ENCODE measurements at places on chromosomes 1 and 21.

- no peak for DNase-seq
Observed at GRCh38 chr1:98025858-98026257, 105.0 kb upstream of the DPYD start.

GRCh38 chr1:203675596-203676347 is 49.1 kb downstream of the ATP2B4 start:
- DNase-seq, result no peak

DNA sequence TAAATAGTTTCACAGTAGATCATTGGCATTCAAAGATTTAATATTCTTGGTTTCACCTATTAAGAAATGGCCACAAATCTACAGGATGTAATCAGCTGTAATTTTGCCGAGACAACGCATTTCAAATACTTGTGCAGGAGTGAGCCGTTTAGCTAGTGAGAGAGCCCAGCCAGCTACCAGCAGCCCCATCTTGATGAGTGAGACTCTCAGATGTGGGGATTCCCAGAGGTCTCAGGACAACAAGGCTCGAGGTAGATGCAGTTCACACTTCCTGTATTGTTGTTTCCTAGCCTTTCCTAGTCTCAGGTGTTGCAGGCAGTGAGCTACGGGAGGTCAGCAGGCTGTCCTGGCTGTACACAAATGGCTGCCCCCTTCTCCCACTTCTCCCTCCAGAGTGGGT is 108.6 kb downstream of the PBX1 start:
- no peak for DNase-seq

DNA sequence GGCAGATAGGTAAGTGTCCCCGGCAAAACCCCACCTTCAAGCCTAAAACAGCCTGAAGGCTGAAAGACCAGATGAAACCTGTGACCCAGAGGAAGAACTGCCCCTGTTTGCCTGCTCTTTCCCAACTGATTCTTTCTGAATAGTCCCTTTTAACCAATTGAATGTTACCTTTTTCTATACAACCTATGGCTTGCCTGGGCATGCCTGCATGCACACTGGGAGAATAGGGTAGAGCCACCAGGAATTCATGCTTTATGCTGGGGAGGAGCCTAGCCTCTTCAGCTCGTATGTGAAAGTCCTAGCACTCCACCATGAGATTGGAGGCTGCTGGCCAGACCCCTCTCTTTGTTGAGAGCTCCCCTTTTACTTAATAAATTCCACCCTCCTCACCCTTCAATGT is 340.0 kb downstream of the PTBP2 start:
- DNase-seq, result no peak

- DNase-seq, result peak; percentile 43
Observed at GRCh38 chr1:89790592-89790991, 30.2 kb upstream of the LRRC8D start.

GRCh38 chr21:33019885-33020557 is 5.7 kb upstream of the OLIG2 start:
- DNase-seq, result no peak

GRCh38 chr1:61441723-61442262 is 283.1 kb downstream of the TM2D1 start:
- peak; percentile 8 for DNase-seq

DNA sequence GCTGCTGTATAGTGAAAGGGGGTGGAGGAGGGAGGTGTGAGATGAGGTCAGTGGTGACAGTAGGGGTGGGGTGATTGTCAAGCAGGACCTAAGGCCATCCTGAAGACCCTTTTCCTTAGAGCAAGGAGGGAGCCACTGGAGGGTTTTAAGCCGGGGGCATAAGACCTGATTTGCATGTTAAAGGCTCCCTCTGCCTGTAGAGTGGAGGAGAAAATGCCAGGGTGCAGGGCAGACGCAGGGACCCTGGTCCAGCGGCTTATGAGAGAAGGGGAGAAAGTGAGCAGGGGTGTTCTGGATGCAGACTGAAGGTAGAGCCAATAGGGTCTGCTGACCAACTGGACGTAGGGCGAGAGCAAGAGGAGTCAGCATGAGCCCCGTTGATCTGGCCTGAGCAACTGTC is 154.1 kb downstream of the TRABD2B start:
- no peak for DNase-seq

GRCh38 chr1:27438621-27439061 is 46.2 kb downstream of the GPR3 start:
- DNase-seq, result no peak

DNA sequence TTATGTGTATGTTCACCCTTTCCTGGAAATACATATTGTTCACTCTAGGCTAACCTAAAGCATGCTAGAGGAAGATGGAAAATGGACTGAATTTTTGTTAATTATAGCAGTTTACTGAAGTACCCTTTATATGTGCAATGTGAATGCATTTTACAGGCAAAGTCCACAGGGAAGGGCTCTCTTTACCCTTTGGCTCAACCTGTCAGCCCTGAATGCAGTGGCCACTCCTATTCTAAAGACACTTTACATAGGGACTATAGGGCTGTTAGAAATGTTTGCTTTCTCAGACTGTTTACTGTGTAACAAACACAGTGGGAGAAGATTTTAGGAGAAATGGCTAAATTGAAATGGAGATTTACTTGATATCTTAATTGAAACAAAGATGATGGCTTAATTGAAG is 78.5 kb downstream of the BRINP2 start:
- no peak for DNase-seq

GRCh38 chr1:53878492-53879105 is 11.0 kb downstream of the YIPF1 start:
- DNase-seq, result peak; percentile 38

GRCh38 chr1:63663301-63663700 is 70.1 kb downstream of the PGM1 start:
- no peak for DNase-seq

GRCh38 chr1:242083742-242084141 is 84.8 kb upstream of the MAP1LC3C start:
- DNase-seq, result no peak

GRCh38 chr1:37448691-37449417 is 25.5 kb upstream of the ZC3H12A start:
- DNase-seq, result no peak

DNA sequence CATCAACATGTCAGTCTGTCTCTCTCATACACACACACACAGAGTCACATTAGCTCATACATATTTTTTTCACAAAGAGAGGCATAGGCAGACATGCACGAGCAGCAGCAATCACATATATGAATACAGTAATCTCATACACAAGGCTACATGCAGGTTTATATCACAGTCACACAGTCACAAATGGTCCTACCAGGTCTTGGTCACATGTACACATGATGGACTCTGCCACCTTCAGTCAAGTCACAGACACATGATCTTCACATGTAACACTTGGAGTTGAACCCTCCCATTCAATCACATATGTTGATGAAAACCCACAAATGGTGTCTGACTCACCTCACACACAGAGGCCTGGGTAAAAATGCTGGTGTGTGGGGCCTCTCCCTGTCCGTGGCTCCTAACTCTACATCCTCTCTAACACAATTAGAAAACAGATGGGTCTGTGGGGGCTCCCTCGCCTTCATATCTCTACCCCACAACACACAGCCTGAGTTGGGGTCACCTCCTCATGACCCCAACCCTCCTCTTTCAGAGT is 27.9 kb downstream of the RIMS3 start:
- no peak for DNase-seq
